Stromal cell of bone marrow (primary cell): ENCODE measurements at places on chromosomes 7 and 10.

- DNase-seq, result peak; percentile 90
Observed at GRCh38 chr10:28734938-28735759, 57.8 kb downstream of the BAMBI start.

DNA sequence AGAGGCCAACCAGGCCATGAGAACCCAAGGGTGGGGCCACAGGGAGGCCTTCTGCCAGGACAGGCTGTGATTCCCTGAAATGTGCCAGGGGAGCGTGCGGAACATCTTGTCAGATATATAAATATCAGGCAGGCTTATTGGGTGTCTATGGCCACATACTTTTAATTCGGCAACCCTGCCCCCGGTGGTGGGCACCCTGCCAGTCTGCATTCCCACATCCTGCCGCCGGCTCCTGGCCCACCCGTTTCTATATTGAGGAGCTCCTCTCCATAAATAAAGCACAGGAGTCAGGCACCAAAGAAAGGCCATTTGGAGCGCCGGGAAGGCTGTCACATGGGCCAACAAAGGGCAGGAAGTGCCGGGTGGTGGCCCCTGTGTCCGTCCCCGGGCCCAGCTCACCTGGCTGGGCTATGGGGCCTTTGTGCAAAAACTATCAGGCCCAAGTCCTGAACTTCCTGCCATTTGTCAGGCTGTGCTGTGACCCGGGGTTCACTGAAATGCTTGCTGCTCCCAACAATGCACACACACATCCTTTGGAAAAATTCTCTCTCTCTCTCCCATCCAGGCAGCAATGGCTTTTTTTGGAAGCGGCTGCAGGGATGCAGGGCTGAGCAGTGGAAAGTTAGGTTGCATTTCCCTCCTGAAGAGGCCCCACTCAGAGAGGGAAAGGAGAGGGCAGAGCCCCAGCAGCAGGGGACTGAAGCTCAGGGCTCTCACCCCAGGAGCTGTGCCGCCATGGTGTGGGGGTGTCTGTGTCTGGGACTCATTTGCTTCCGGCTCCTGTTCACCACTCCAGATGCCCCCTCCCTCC is 25.0 kb upstream of the PODXL start:
- DNase-seq, result no peak

- no peak for DNase-seq
Observed at GRCh38 chr10:131187274-131187673, 124.2 kb downstream of the TCERG1L start.

DNA sequence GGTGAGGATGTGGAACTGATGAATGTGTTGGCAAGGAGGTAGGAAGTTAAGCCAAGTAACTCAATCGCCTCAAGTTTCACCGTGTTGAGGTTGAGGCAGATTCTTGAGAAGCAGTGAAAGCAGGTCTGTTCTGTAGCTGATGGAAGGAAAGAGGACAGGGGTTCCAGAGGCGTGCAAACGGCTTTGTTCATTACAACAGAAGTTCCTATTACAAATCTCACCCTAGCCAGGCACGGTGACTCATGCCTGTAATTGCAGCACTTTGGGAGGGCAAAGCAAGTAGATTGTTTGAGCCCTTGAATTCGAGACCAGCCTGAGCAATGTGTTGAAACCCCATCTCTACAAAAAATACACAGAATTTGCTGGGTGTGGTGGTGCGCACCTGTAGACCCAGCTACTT is 36.9 kb upstream of the PTF1A start:
- DNase-seq, result peak; percentile 3
